ENCODE measurements at places on chromosomes 2 and 18.

DNA sequence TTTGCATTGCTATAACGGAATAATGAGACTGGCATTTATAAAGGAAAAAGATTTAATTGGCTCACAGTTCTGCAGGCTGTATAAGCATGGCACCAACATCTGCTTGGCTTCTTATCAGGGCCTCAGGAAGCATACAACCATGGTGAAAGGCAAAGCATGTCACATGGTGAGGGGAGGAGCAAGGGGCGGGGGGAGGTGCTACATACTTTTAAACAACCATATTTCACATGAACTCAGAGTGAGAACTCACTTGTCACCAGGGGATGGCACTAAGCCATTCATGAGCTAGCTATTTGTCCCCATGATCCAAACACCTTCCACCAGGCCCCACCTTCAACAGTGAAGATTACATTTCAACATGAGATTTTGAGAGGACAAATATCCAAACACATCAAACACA is 188.7 kb downstream of the MBD5 start:
- DNase-seq: no peak

DNA sequence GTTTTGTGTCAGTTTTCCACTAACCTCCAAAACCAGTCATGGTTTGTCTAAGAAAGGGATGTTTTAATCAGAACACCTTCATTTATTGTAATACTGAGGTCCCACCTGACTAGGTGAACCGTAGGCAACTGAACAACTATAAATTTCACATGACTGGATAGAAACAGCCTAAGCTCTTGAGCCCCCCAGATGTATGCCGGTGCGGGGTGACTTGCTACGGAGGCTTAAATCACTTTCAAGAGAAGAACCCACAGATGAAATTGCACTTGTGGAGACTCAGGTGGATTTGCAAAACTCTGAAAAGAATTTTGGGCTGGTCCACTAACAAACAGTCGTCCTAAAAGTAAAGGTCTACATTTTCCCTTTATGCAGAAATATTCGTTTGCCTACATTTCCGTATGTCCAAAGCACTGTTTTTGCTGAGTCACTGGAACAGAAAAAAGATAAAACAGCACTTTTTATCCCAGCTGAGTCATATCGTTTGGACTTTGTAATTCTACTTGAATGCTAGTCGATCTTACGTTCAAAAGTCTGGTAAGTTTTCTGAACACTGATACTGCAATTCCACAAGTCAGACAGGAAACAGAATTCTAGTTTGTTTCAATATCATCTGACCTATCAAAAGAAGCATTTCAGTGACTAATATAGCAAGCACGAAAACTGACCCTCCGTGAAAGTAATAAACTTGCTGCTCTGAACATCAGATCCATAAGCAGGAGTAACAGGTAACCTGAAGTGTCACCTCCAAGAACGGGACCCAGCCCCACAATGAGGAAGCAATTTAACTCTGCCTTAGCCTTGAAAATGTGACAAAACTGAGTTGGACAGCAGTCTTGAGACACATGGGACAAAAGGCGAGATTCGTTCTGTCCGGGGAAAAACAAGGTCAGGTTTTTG is 18.1 kb downstream of the ZNF516 start:
- peak; percentile 84 for DNase-seq

- DNase-seq: no peak
Measured at GRCh38 chr2:26394694-26395093, 7.0 kb upstream of the DRC1 start.

DNA sequence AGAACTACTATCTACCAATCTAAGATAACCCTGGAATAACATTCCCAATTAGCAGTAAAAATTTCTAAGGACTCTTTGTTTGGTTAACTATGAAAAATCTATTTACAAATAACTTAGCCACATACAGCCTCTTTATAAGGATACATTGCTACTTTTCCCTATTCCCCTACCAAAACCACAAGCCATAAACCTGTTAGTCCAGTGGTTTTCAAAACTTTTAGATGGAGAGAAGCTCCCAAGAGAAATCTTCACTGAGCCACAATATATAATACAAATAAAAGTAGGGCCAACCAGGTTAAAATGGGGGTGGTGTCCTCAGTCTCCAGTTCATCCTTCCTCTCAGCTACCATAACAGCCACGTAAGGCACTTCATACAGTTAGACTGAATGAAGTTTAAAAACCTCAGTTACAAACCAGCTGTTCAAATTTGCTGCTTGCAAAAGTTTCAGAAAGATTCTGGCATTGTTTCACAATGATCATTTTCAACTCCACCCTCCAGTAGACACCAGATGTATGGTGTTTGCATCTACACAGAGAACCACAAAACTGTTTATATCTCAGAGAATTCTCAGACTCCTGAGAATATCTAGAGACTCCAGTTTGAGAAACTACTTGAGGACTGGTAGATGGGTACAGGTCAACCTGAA is 26.0 kb downstream of the SOS1 start:
- DNase-seq: peak; percentile 73

GRCh38 chr2:53633441-53633840 is 134.2 kb upstream of the CHAC2 start:
- DNase-seq: no peak

DNA sequence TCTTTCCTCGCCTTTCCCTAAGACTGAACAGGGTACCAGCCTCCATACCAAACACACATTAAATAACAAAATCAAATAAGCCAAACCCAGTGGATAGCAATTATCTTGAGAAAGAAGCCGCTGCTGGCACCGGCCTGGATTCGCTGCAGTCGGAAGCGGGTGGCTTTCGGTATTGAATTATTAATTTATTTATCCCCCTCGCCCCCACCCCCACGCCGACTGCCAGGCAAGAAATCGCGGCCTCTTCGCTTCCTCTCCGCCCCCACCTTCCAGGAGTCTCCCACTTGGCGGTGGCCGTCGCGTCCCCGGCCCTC is 370 bp upstream of the ZNF804A start:
- no peak for DNase-seq

Data from AG04450 (cell line).